ENCODE measurements at places on chromosomes 6 and 20.
A peak's percentile ranks its signal among the peaks of the same experiment; 100 is the strongest.

- no peak for DNase-seq
These were observed 24.4 kb upstream of the FKBP1A start for GRCh38 chr20:1417273-1417672.

- DNase-seq = no peak
These were observed 83.6 kb upstream of the C20orf144 start for GRCh38 chr20:33578510-33578909.

- DNase-seq = no peak
These were observed 1.3 kb downstream of the PIGU start for GRCh38 chr20:34675561-34675960.

- DNase-seq = no peak
These were observed 23.6 kb downstream of the POFUT1 start for GRCh38 chr20:32231245-32231644.

DNA sequence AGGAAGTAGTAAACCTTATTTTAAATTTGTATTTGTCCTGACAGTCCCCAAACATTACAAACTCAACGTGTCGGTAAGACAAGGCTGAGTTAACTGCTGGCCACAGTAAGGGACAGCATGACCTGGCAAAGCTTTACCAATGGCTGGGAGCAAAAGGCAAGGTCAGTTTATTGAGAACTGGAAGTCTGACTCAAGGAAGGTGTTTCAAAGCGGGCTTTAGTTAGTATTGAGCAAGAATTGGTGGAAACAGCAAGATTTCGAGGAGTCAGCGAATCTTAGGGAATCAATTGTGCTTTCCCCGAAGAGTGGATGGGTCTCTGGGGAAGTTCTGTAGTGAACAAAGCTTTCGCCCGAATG, 885 bp upstream of the GZF1 start:
- no peak for DNase-seq

GRCh38 chr6:53273370-53273769, 75.4 kb downstream of the ELOVL5 start:
- DNase-seq = no peak

- DNase-seq = no peak
These were observed 16.9 kb downstream of the SERINC1 start for GRCh38 chr6:122454673-122455072.

GRCh38 chr6:52876056-52876787, 33.3 kb downstream of the GSTA3 start:
- DNase-seq = no peak

DNA sequence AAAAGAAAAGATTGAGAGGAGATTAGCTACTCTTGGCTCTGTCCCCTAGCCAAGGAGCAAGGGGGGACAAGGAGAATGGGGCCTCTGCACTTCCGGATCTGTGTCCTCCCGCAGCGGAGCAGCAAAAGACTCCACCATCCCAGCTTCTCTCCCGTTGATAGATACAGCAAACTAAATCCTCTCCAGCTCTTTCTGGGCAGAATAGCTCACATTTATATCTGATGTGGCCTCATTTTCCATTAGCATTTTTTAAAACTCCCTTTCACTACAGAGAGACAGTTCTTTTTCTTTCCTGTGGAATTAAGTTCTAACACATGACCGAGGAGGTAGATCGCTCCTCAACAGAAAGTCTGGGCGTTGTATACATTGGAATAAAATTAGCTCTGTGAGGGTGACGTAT, 260.9 kb upstream of the SOX4 start:
- no peak for DNase-seq

DNA sequence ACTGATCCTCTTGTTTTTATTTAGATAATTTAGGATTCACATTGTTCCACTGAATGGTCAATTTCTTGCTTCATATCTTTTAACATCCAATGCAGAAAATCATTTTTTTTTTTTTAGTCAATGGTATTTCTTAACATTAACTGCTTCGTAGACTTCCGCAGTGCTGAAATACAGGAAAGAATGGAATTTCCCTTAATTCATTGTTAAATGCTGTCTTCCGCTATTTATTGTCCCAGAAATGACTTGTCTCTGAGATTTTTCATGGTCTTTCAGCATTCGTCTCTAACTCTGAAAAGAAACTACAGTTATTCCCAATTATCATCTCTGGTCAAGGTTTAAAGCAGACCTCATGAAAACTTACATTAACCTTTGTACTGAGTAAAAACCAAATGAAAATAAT, 1029.1 kb upstream of the MANEA start:
- DNase-seq = no peak

DNA sequence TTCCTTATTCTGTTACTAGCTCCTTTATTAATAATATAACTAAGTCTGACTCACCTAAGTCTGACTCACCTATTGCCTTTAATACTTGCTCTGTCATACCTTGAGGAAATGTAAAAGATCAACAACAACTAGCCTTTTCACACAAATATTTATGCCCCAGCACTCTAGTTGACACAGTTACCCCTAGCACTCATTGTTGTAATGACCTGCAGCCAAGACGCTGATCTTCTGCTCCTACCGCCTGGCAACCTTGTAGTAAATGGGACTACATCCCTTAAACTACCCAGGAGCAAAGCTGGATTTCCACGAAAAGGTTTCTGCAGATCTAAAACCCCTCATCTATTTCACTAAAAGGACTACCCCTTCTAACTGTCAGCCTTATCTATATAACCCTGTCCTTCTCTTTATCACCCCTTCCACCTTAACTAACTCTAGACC, 90.0 kb downstream of the PLG start:
- no peak for DNase-seq

- no peak for DNase-seq
These were observed 15.2 kb upstream of the MCCD1 start for GRCh38 chr6:31513456-31514165.

DNA sequence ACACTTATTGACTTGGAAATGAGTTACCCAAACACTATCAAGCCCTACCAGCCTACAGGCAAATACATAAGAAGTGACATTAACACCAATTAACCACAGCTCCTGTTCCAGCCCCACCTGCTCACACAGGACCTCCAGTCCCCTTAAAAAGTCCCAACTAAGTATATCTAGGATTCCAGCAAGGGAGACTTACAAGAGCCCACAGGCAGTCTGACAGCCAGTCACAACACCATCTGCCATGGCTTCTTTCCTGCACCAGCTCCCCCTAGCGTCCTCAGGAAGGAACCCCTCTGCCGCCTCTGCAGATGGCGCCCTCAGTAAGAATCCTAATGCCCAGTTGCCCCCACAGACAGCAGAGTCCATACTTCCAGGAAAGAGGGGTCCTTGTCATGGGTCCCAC, 122.1 kb downstream of the HIVEP2 start:
- no peak for DNase-seq

DNA sequence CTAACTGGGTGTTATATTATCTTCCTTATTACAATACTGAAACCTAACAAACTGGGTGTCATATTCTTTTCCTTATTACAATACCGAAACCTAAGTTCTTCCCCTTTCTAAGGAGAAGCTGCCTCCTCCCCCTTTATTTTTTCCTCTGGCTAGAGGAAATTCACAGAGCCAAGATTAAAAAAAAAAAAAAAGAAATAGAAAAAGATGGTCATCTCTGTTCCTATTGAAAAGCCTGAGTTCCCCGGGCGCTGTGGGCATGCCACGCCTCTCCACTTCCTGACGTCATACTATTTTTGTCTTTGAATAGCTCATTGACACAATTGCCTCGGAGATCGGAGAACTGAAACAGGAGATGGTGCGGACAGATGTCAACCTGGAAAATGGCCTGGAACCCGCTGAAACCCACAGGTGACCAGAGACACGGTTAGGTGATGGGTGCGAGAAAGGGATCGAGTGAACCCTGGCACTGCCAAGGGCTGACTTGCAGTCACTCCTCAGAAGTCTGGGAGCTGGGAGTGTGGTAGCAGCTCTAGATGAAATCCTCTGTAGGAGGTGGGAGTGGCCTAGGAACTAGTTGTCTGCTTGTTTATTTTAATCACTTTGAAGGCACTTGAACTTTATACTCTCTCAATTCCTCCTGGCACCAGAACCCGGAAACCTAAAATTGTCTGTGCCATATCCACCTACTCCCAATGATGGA, 82.2 kb upstream of the NAA20 start:
- peak; percentile 58 for DNase-seq

- no peak for DNase-seq
These were observed 214.2 kb upstream of the SUPT3H start for GRCh38 chr6:45591890-45592289.
